LHCN-M2 (cell line): ENCODE measurements at places on chromosomes 6 and 20. TPM values are rescaled to one million over a fixed set of nuclear protein-coding genes. Genes with fewer than 3 reads are reported as not detected.
A peak's percentile ranks its signal among the peaks of the same experiment; 100 is the strongest.

The KLHDC3 gene
- total RNA-seq, result 47.1 and 50.4 TPM in 2 replicates

The SMAP1 gene
- total RNA-seq, result 20.2 and 21.0 TPM in 2 replicates

The CPXM1 gene
- not detected in 2 replicates for total RNA-seq

GRCh38 chr6:104896914-104897313 lies 37.2 kb upstream of the HACE1 start:
- DNase-seq, result no peak

- no peak for DNase-seq
These were observed 290.6 kb upstream of the ZNF337 start for GRCh38 chr20:25987073-25987927.

- DNase-seq, result no peak
These were observed 223.7 kb upstream of the TSHZ2 start for GRCh38 chr20:52748285-52748932.

DNA sequence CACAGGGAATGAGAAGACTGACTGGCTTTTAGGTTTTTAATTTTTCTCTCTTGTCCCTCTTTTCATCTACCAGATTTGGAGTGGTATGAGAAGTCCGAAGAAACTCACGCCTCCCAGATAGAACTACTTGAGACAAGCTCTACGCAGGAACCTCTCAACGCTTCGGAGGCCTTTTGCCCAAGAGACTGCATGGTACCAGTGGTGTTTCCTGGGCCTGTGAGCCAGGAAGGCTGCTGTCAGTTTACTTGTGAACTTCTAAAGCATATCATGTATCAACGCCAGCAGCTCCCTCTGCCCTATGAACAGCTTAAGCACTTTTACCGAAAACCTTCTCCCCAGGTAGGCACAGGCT lies 644 bp downstream of the MAD2L1BP start:
- no peak for DNase-seq

- DNase-seq, result peak; percentile 70
These were observed 7.5 kb upstream of the PHACTR1 start for GRCh38 chr6:12709116-12709515.

GRCh38 chr6:21844120-21844917 lies 250.8 kb downstream of the SOX4 start:
- no peak for DNase-seq

DNA sequence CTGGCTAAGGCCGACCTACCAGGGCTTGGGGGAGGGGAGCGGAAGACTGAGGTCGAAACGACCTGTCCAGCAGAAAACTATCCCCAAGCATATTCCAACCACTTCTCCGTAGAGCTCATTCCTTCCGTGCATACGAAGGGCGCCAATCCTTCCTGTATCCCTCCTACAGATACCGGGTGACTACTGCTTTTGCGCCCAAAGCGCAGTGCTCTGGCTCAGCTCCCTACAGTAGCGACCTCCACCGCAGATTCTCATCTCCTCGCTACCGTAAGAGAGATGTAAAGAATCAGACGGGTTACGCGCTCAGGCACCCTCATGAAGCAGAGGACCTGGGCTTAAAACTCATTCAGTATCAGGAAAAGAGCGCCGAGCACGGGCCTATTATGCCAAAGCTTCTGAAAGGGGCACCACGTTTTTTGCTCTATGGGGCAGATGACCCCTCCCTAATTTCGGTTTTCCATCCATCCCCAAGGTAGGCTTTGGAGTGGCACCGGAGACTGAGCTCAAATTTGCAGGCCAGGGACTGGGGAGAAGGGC lies 563 bp upstream of the NNAT start:
- no peak for DNase-seq

DNA sequence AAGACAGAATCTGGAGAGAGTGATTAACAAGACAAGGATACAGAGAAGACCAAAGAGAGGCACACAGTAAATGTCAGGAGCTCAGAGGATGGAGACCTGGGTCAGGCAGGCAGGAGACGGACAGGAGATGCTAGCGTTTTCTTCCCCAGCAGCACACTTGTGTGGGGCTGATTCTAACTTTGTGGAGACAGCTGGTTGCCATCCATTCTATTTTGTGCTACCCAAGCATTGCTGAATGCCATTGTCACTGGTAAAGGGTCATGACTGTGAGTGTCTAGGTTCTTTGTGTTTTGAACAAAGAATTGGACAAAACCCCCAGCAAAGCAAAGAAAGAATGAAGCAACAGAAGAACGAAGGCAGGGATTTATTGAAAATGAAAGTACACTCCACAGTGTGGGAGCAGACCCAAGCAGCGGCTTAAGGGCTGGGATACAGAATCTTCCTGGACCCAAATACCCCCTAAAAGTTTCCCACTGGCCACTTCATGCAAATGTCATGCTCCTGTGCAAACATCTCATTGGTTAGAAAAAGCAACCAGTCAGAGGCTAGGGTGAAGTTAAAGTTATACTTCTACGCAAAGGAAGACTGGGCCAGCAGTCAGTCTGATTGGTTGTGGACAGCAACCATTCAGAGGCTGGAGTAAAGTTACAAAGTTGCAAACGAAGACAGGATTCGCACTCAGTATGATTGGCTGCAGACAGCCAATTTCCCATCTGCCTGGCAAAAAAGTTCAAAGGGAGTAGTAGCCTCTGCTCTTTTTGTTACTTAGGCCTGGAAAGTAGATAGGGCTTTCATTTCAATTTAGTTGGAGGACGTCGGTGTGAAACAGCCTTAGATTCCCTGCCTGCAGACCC lies 17.5 kb downstream of the PTK7 start:
- DNase-seq, result peak; percentile 93
